ENCODE measurements at places on chromosomes 12 and 14.

DNA sequence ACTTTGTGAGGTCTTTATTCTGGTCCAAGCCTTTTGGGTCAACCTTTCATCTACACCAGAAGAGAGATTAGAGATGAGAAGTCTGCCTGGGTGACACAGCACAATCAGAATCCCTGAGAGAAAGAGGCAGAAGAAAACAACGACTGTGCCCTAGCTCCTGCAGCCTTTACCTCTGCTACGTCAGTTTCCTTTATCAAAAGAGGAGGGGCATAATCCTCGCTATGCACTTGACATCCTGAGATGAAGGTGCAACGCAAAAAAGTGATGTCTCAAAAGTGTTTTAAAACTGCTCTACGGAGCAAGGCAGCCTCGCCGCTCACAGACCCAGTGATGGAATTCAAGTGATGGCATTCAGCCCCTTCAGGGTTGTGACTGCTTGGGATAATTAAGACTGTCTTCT, 21.7 kb downstream of the ZDHHC22 start:
- DNase-seq, result no peak

- no peak for DNase-seq
Observed at GRCh38 chr12:121523741-121524140, 57.1 kb downstream of the KDM2B start.

DNA sequence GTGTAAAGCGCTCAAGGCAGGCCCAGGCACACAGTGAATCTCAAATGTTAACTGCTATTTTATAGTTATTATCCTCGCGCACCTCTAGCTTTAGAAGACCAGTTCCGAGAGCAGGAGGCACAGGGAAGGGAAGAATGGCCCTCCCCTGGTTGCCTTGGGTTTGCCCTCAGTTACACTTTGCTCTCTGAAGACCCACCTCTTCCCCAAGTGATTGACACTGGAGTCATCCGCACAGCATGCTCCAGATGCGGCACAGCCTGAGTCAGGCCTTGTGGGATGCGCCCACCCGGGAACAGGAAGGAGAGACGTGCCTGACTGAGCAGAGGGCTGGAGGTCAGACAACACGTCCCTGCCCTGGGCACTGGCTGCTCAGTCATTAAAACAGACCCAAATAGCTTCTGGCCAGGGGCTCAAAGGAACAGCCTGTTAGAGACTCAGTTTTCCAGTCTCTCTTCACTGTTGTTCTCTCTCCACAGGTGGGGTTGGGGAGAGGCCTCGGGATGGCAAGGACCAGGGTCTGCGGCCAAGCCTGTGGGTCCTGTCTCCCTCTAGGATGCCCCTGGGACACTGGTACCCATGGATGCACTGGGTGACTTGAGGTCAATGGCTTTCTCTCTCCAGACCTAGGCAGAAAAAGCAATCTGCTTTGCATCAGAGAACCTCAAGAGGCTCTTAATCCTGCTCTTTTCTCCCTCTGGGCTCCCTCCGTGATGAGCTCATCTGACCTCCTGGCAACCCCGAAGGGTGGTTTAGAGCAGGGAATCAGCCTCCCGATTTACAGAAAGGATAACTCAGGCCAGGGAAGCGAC, 13.6 kb upstream of the MLXIP start:
- DNase-seq, result no peak

DNA sequence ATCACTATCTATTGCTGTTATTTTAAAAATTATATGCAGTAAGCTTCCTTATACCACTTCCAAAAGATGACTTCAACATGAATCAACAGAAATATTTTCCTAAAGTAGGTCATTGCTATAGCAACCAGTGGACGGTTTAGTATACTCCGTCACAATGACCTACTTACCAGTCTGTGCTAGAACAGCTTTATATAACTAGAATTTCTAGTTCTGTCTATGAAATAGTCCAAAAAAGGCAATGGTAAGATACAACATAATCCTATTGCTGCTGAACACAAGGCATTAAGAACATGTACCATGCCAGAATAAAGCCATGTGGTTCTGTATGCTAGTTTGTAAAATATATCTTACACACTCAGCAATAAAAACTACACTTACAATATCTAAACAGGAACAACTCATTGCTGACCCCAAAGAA, 40.7 kb upstream of the MTERF2 start:
- peak; percentile 90 for DNase-seq

DNA sequence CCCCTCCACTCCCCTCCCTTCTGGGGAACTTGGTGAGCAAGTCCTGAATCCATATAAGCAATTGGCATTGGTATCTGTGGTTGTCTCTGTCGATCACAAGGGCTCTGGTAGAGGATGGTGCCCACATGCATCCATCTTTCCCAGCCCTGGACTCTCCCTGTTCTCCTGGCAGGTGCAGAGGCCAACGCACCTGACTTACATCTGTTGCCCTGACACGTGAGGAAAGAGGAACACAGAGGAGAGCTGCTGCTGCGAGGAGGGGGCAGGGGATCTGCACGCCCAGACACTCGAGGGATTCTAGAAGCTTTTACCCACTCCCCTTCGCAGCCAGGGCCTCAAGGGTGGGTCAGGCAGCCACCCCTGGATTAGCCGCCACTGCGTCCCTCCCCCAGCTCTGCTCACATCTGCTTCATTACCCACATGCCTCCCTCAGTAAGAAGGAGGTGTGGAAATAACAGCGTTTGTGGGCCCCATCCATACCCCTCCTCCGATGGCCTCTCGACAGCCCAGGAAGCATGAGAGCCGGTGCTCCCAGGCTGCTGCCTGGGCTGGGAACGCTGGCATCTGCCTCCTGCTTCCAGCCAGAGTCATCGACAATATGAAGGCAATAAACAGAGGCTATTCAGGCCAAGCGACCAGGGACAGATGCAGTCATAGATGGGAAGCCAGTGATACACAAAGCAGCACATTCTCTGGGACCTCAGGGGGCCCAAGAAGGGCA, 56.5 kb downstream of the KDM2B start:
- DNase-seq, result no peak

GRCh38 chr14:91377700-91378652, 39.6 kb downstream of the CCDC88C start:
- DNase-seq, result no peak

- DNase-seq, result peak; percentile 84
Observed at GRCh38 chr12:104805186-104805585, 152.9 kb downstream of the SLC41A2 start.

DNA sequence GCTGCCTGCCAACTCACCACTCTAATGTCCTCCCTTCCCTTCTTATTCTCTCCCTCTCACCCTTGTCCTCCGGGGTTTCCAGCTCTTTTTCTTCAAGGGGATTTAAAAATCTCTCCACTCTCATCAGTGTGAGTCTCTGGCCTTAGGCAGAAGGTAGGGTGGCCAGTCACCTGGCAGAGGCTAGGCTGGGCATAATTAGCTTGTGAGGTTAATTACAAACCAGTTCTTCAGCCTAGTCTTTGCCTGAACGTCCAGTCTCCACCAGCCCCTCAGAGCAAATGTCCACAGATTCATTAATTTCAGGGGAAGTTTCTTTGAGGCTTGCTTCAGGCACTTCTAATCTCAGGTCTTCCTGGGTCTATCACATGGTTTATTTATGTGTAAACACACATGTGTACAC, 6.7 kb downstream of the KRT7 start:
- DNase-seq, result no peak

- no peak for DNase-seq
Observed at GRCh38 chr14:94584591-94585280, 3.5 kb downstream of the SERPINA5 start.
